Heart right ventricle (tissue), 16 donors: ENCODE measurements at places on chromosomes 5 and 9.
A peak's percentile ranks its signal among the peaks of the same experiment; 100 is the strongest.

DNA sequence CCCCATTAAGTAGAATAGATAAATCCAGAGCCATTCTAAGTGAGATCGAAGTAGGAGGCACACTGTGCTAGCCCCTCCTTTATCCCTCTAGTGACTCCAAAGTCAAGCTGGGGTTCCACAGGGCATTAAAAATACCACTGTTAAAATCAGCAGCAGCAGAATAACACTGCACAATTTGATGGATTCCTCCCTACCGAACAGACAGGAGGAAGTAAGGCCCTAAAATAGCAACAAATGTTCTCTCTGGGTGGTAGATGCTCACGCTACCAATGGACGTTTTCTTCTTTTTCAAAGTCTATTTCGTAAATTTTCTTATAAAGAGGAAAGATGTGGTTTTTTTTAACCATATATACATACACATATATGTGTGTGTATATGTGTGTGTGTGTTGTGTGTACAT, 54.4 kb downstream of the FBXW11 start:
- no peak overlapping the region for H3K27ac ChIP-seq
- H3K4me3 ChIP-seq = no peak overlapping the region
- no peaks in the 10 kb centered on the region for H3K36me3 ChIP-seq
- peaks cover 34% of the 10 kb centered on the region for H3K4me1 ChIP-seq

GRCh38 chr5:66769030-66769733, 173.0 kb downstream of the MAST4 start:
- no peaks in the 10 kb centered on the region for H3K27me3 ChIP-seq
- no peak overlapping the region for H3K27ac ChIP-seq
- no peaks in the 10 kb centered on the region for H3K36me3 ChIP-seq
- DNase-seq = no peak
- H3K4me1 ChIP-seq = peaks cover 3% of the 10 kb centered on the region

DNA sequence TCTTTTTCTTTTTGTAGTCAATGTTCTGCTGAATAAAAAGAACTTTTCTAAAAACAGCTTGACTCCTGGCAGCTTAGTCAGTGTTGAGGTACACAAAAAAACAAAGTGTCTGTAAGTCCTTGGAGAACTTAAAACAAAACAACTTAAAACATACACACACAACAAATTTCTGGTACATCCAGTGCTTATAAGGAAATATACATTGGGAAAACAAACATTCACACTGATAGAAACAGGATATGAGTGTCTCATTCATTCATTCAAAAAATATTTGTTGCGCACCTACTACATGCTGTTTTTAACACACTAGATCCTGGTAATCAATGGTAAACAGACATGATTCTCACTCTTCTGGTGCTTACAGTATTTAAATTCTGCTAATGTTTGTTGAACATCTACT, 27.4 kb upstream of the MEGF9 start:
- H3K27me3 ChIP-seq = no peaks in the 10 kb centered on the region
- no peaks in the 10 kb centered on the region for H3K36me3 ChIP-seq
- no peak overlapping the region for H3K4me3 ChIP-seq
- no peak overlapping the region for H3K27ac ChIP-seq

GRCh38 chr5:93602241-93603077, 19.4 kb downstream of the NR2F1 start:
- no peak overlapping the region for H3K4me3 ChIP-seq
- H3K27me3 ChIP-seq = peaks cover 100% of the 10 kb centered on the region
- DNase-seq = no peak
- no peak overlapping the region for H3K27ac ChIP-seq
- no peaks in the 10 kb centered on the region for H3K4me1 ChIP-seq
- no peaks in the 10 kb centered on the region for H3K36me3 ChIP-seq

DNA sequence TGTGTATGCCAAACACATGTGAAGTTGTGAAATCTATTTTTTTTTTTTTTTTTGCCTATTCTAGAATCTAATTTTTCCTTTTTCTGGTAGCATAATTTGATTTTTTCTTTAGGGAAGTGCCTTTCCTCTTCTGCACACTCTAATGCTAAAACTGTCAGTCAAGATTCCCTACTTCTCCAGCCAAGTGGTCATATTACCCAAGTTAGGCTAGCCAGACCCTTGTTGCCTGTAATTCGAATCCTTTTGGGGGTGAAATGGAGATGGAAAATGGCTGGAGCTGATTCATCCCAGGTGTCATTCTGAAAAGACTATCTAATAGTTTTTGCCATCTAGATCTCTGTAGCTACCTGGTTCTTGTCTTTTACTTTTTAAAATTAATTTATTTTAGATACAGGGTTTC, 24.8 kb upstream of the UBAP1 start:
- H3K36me3 ChIP-seq = no peaks in the 10 kb centered on the region
- no peaks in the 10 kb centered on the region for H3K4me1 ChIP-seq
- H3K4me3 ChIP-seq = no peak overlapping the region
- no peaks in the 10 kb centered on the region for H3K27me3 ChIP-seq
- H3K27ac ChIP-seq = no peak overlapping the region

DNA sequence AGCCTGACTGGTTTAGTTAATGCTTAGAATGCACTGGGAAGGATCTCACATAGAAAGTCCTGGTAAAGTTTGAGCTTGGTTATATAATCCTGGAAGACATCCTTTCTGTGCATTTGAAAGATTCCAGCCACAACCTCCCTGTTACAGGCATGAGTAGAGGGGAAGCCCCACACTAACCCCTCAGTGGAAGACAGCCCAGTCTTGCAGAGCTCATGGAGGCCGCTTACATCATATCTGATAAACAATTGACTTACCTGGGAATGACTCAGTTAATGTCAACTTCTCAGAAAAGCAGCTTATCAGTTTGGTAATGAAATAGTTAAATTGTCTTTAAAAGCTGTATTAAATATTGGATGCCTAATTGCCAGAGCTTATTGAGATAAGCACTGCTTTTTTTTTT, 28.1 kb upstream of the PDE8B start:
- H3K36me3 ChIP-seq = no peaks in the 10 kb centered on the region
- H3K4me1 ChIP-seq = peaks cover 6% of the 10 kb centered on the region
- no peak overlapping the region for H3K27ac ChIP-seq

GRCh38 chr5:153893817-153894216, 144.9 kb downstream of the FAM114A2 start:
- no peaks in the 10 kb centered on the region for H3K27me3 ChIP-seq
- H3K27ac ChIP-seq = no peak overlapping the region
- no peaks in the 10 kb centered on the region for H3K36me3 ChIP-seq
- DNase-seq = no peak
- H3K4me1 ChIP-seq = no peaks in the 10 kb centered on the region
- no peak overlapping the region for H3K4me3 ChIP-seq

DNA sequence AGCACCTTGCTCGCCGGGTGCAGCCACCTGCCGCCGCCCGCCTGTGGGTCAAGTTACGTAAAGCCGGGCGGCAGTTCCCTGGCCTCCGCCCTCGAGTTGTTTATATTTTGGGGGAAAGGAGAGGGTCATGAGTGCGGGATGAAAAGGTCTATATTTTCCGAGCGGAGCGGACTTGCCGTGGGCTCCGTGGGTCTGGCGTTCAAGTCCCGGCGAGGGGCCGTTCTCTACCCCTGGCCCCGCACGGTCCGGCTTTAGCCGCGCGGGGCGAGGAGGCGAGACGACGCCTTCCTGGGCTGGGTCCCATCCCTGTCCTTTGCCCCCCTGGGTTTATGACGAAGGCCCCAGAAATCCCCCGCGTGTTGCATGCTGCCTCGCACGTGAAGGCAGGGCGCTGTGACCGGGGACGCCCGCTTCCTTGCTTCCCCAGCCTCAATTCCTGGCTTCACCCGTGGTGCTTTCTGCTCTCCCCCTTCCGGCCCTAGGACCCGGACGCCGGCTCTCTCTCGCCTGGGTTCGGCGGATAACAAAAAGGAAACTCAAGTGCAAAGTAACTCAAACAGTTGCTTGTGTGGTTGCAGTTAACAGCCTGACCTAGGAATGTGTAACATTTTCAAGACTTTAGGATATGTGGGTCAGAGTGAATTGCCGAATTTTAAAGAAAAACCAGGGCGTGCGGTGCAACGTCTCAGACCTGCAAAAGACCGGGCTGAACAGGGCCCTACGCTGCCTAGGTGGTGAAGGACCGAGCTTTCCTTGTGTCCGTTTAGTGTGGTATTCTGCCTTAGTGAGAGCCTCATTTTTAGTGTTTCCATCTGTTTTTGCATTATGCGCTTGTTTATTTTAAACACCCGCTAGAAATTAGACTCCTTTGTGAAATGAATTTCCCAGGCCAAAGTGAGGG, 810 bp downstream of the VPS13A start:
- H3K4me3 ChIP-seq = peak overlapping the region; percentile 78
- peak overlapping the region; percentile 49 for H3K27ac ChIP-seq
- H3K4me1 ChIP-seq = peaks cover 12% of the 10 kb centered on the region
- DNase-seq = peak; percentile 27
- no peaks in the 10 kb centered on the region for H3K27me3 ChIP-seq
